ENCODE measurements at places on chromosomes 3 and 15. TPM values are rescaled to one million over a fixed set of nuclear protein-coding genes. Genes with fewer than 3 reads are reported as not detected.

NISCH gene
- total RNA-seq = 60.5 TPM

DNA sequence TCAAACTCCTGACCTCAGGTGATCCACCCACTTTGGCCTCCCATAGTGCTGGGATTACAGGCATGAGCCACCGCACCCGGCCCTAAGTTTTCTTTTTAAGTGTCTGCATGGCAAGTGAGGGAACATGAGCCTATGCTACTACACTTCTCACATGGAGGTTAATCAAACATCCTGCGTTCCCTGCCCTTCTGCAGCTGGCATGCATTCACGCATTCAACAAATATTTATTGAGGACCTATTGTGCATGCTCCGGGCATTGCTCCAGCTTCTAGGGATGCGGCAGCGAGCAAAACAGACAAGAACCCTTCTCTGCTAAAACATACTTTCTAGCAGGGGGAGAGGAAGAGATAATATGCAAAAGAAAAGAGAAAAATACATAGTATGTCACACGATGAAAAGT, 42.6 kb upstream of the ACKR4 start:
- H3K27me3 ChIP-seq = no peaks in the 10 kb centered on the region
- H3K27ac ChIP-seq = no peak overlapping the region
- peaks cover 8% of the 10 kb centered on the region for H3K36me3 ChIP-seq
- no peak overlapping the region for H3K4me3 ChIP-seq
- DNase-seq = no peak
- peaks cover 10% of the 10 kb centered on the region for H3K4me1 ChIP-seq

CGNL1 gene
- not detected for total RNA-seq

GRCh38 chr3:5517921-5518320, 330.4 kb downstream of the EDEM1 start:
- peaks cover 6% of the 10 kb centered on the region for H3K27me3 ChIP-seq
- no peaks in the 10 kb centered on the region for H3K4me1 ChIP-seq
- no peak overlapping the region for H3K27ac ChIP-seq
- no peak for DNase-seq
- no peak overlapping the region for H3K4me3 ChIP-seq

GRCh38 chr3:172709774-172710663, 848 bp downstream of the NCEH1 start:
- H3K36me3 ChIP-seq = peaks cover 5% of the 10 kb centered on the region
- peak overlapping the region; percentile 94 for H3K4me3 ChIP-seq
- H3K27ac ChIP-seq = peak overlapping the region; percentile 84
- H3K4me1 ChIP-seq = peaks cover 8% of the 10 kb centered on the region

DNA sequence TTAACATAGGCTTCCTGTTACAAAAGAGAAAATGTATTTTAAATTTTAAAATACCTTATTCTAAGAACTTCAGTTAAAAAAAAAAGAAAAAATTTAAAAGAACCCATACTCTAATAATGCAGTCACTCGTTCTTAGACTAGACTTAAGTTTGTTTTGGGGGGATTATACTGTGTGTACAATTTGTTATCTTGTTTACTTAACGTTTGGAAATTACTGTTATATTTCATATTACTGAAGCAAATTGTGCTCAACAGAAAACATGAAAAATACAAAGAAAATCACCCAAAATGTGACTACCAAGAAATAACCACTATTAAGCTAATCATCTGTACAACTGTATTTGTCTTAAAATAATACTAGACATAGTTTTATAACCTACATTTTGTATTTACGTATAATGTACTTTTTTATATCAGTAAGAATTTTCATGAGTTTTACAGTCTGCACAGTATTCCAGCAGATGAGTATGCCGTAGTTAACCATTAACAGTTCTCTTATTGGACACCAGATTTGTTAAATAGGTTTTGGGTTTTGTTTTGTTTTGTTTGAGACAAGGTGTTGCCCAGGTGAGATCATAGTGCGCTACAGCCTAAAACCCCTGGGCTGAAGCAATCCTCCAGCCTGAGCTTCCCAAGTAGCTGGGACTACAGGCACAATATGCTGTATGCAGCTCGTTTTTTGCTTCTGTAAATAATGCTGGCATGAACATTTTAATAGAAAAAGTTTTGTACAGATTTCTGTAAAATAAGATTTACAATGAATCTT, 88.8 kb upstream of the CHD2 start:
- peak overlapping the region; percentile 96 for H3K27ac ChIP-seq
- H3K4me1 ChIP-seq = peaks cover 22% of the 10 kb centered on the region
- peak overlapping the region; percentile 72 for H3K4me3 ChIP-seq
- H3K27me3 ChIP-seq = no peaks in the 10 kb centered on the region
- H3K36me3 ChIP-seq = no peaks in the 10 kb centered on the region
- peak; percentile 61 for DNase-seq

DNA sequence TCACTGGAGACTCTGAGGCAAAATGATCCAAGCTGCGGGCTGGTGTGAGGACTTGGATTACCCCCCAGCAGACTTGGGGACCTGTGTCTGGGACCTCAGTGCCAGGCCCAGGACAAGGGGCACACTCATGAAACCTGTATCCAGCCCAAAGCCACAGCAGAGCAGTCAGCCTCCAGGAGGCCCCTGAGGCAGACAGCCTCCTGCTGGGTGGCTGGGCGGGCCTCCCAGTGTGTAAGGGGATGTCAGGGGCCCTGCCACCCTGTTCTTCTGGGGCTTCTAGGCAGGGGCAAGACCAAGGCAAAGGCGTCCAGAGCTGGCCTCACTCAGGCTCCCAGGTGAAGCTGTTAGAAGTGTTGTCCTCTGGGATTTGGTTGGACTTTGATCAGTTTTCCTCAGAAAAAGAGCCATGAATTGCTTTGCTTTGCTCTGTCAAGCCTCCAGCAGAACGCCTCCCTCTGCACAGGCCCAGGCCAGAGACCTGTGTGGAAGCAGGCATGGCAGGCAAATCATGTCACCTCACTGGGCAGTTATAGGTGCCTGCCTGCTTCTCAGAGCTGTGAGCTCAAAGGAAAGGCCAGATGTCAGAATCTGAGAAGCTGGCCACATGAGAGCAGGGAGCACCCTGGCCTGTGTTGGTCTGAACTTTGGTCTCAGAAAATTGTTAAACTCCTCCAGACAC, 77.4 kb downstream of the SMAD6 start:
- no peaks in the 10 kb centered on the region for H3K27me3 ChIP-seq
- DNase-seq = no peak
- no peak overlapping the region for H3K27ac ChIP-seq
- H3K4me3 ChIP-seq = no peak overlapping the region
- H3K36me3 ChIP-seq = no peaks in the 10 kb centered on the region

ZBED2 gene
- 6.5 TPM for total RNA-seq
